ENCODE measurements at places on chromosomes 3 and 15. TPM values are rescaled to one million over a fixed set of nuclear protein-coding genes. Genes with fewer than 3 reads are reported as not detected.

GRIP2 gene
- not detected for total RNA-seq

LRRC57 gene
- 25.4 TPM for total RNA-seq

AGBL1 gene
- total RNA-seq: not detected

INSYN1 gene
- not detected for total RNA-seq

SLCO2A1 gene
- total RNA-seq: not detected

BFSP2 gene
- total RNA-seq: 1.6 TPM

CLDN18 gene
- total RNA-seq: not detected

ZPLD1 gene
- total RNA-seq: not detected

PPP1R14D gene
- total RNA-seq: not detected

- peak; percentile 48 for DNase-seq
Observed at GRCh38 chr3:14175383-14176037, 2.9 kb downstream of the XPC start.

GRCh38 chr15:41284427-41285177 lies 47.8 kb downstream of the OIP5 start:
- no peak for DNase-seq

DNA sequence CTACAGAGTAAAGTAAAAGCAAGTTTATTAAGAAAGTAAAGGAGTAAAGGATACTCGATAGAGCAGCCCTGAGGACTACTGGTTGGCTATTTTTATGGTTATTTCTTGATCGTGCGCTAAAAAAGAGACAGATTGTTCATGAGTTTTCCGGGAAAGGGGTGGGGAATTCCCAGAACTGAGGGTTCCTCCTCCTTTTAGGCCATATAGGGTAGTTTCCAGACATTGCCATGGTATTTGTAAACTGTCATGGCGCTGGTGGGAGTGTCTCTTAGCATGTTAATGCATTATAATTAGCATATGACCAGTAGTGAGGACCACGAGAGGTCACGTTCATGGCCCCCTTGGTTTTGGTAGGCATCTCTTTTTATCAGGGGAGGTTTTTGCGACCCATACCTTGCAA lies 213.1 kb downstream of the OSBPL10 start:
- no peak for DNase-seq

DNA sequence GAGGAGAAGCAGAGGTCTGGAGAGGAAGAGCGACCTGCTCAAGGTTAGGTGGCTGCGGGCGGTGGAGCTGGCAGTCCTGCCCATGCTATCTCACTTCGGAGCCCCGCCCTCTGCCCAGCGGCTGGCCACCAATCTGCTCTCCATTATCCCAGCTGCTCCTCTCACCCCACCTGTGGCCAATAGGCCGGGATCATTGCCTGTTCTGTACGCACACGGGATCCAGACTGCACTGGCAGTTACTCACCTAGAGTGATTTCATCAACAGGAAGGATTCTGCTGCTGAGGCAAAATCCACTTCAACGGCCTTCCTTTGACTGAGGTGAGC lies 100.6 kb downstream of the TLE3 start:
- DNase-seq: no peak

DNA sequence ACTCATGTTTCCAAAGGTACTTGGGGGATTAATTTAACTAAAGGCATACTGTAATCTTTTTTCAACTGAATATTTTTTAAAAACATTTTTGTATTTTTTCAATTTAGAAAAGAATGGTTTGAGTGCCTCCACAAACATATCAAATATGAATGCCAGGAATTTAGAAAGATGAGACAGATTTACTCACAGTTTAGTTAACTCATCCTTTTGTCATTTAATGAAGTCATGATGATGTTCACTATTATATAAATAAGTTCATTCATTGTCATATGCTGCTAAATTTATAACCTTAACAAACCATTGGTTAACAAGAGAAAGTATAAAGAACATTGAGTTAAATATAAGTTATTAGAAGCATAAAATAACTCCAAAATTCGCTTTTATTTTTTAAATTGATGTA lies 50.0 kb downstream of the FGF7 start:
- no peak for DNase-seq

GRCh38 chr3:24741506-24741905 lies 246.9 kb upstream of the THRB start:
- DNase-seq: no peak

GRCh38 chr3:184733971-184734608 lies 22.2 kb upstream of the MAGEF1 start:
- DNase-seq: no peak

- DNase-seq: no peak
Observed at GRCh38 chr3:83941990-83942745, 1016.6 kb upstream of the CADM2 start.

- DNase-seq: no peak
Observed at GRCh38 chr3:108566599-108566998, 22.6 kb downstream of the CIP2A start.

- no peak for DNase-seq
Observed at GRCh38 chr15:59553879-59554735, 57.5 kb upstream of the GCNT3 start.

- no peak for DNase-seq
Observed at GRCh38 chr3:117660941-117661817, 951.6 kb downstream of the TUSC7 start.

DNA sequence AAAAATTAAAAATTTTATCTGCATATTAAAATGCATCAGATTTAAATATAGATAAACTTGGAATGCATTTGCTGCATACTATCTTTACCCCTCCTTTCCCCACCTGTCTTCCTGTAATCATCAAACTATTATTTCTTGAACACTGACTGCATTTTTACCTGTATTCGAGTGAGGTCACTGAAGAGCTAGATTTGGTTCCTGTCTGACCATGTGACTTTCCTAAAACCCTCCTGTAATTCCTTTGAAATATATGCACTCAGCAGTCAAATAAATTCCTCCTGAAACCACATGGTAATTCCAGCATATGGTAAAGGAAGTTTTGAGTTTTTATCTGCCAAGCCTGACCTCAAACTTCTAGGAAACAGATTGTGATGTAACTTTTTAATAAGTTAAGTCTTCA lies 445.6 kb upstream of the FRG2C start:
- DNase-seq: no peak

GRCh38 chr3:176974279-176974678 lies 223.0 kb downstream of the TBL1XR1 start:
- DNase-seq: no peak

- DNase-seq: no peak
Observed at GRCh38 chr15:99431661-99432091, 134.1 kb upstream of the MEF2A start.

All from B cell (primary cell).